ENCODE measurements at places on chromosomes 11 and 22.

DNA sequence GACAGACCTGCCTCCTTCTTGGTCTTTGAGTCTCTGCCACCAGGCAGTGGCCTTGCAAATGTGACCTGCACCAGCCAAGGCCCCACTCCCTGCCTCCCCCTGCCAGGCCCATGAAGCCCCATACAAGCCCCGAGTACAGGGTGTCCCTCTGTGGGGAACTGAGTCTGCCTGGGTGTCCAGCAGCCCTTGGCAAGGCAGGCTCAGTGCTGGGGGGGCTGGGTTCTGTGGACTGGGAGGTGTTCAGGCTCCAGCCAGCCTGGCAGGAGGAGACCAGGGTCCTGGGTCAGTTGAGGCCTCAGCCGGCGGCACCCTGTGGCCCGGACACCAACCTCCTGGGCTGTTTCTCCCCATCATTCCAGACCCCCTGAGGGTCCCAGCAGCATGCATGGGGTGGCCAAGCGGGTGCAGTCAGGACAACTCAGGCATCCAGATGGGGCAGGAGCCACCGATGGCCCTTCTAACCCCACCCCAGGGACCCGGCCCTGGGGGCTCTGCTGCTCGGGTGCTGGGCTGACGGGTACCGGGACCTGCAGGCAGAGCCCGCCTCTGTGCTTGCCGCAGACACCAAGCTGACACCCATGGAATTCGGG lies 5.7 kb downstream of the MUC5AC start:
- no peak for DNase-seq

DNA sequence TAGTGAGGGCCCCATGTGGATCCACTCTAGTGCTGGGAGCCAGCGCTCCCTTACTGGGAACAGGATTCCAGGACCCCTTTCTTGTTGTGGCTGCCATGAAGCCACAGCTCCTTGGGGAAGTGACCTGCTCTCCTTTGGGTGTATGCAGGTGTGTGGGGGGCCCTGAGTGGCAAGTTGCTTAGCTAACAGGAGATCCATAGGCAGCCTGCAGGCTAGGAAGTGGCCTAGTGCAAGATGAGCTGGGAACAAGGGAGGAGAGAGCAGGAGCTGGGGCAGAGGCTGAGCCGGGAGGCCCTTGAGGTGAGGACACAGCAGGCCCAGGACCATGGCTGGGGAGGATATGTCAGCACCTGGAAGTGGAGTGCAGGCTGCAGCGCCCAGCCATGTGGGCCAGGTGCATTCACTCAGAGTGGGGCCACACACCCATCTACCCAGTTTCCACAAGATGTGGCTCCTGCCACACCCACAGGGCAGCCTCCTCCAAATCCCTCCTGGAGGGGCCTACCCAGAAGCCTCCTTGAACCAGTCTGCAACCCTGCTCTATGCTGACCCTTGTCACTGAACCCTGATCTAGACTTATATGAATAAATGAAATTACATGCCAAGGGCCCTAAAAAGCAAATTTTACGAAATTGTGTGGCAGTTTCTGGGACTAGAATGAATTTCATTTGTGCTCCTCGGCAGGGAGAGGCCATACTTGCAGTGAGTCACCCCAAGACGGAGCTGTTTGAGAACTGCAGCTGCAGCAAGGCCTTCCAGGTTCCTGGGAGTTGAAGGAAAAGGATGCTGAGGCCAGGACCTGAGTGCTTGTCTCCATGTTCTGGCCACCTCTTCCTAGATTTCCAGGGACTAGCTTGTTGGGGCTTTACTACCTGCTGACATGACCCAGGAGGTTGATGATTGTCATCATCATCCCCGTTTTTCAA lies 3.2 kb downstream of the THAP7 start:
- no peak for DNase-seq

GRCh38 chr22:38069372-38070249 lies 12.4 kb downstream of the PICK1 start:
- DNase-seq = no peak

GRCh38 chr11:102347462-102348370 lies 702 bp downstream of the BIRC2 start:
- DNase-seq = no peak
